Pulmonary artery endothelial cell (primary cell): ENCODE measurements at places on chromosomes 1 and 21. TPM values are rescaled to one million over a fixed set of nuclear protein-coding genes. Genes with fewer than 3 reads are reported as not detected.

The F3 gene
- total RNA-seq: 2.0 and 2.1 TPM in 2 replicates

The BMP8B gene
- 0.07 and 0.21 TPM in 2 replicates for total RNA-seq

GRCh38 chr21:42252325-42252654 is 33.4 kb downstream of the ABCG1 start:
- no peak for DNase-seq

DNA sequence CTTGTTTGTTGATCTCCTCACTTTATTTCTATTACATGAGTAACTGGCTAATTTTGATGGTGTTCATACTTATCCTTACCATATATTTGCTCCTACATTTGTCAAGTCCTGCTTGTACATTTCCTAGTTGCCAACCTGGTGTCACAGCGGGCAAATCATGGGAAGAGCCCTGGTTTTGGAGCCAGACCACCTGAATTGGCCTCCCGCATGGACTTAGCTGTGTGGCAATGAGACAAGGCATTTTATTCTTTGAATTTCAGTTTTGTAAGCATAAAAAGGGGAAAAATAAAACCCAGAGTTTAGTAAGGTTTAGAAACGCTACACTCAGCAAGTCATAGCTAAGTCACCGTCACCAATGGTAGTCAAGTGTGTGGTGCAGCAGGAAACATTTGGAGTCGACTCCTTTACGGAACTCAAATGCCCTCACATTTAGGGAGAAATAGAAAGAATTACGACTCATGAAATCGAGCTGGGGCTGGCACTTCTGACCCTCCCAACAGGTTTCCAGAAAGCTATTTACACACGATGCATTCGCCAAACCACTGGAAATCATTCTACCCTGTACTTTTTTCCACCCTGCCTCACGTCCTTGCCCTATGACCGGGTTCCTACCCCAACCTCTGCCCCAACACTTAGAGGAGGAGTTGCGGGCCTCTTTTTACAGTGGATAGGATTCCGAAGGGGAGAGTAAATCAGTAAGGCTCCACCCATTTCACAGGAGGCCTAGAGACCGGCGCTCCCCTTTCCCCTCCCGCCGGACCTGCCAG is 492 bp upstream of the PGM1 start:
- no peak for DNase-seq

DNA sequence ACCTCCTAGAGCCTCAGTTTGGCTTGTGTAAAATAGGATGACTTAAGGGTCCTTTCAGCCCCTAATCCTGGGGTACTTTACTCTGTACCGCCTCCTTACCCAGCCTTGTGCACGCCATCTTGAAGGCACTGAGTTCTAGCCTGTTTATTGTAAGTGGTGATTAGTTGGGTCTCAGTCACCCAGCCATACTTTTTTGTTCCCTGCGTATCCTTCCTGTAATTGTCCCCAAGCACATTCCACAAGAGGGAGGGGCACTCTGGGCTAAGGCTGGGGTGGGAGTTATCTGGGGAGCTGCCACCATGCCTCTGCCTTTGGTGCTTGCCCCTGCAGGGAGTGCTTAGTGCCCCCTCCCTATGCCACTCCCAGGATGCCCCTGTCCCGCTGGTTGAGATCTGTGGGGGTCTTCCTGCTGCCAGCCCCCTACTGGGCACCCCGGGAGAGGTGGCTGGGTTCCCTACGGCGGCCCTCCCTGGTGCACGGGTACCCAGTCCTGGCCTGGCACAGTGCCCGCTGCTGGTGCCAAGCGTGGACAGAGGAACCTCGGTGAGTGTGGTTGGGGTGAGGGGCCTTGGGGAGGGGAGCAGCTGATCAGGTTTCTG is 856 bp downstream of the FDPS start:
- DNase-seq: no peak

DNA sequence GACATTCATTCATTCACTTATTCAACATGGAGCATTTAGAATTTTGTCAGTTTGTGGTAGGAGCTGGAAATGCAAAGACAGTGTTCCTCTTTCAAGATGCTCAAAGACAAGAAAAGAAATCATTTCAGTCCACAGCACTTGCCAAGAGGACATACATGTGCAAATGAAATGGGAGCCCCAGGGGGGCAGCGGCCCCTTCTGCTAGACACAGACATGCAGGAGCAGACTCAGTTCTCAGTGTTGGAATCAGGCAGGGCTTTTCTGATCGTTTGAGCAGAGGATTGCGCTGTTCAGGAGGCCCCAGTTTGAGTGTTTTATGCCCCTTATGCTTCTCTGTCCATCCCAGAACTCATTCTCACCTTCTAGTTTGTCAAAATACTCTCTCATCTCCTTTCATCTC is 35.6 kb upstream of the VASH2 start:
- DNase-seq: no peak

GRCh38 chr1:206506405-206507283 is 687 bp upstream of the RASSF5 start:
- no peak for DNase-seq

GRCh38 chr1:208172423-208173145 is 71.6 kb downstream of the PLXNA2 start:
- no peak for DNase-seq

DNA sequence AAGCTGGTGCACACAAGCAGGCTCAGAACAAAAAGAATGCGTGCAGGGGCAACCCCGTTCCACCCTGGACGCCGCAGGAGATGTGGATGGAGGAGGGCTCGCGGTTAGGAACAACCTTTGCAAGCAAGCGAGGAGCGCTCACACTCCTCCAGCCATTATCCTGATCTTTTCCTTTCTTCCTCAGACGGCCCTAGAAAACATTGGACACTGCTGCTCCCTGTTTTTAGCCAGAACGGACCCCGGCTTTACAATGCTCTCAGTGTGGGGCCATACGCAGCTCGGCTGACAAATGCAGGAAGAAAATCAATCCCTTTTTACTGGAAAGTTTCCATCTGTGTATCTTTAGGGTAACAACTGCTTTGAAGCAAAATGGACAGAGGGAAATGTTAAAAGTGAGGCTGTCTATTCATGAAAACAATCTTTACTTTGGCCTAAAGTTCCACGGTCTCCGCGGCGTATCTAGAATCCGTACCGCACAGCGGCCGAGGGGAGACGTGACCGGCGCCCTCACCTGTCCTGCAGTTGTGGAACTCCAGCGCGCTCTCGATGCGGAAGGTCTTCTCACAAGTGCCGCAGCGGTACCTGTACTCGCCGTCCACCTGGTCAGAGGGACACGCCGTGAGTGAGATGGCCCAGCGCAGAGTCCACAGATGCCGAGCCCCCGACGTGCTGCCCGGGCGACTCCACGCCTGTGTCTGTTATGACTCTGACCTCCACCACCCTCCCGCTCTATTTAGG is 44.0 kb downstream of the PRDM15 start:
- no peak for DNase-seq

DNA sequence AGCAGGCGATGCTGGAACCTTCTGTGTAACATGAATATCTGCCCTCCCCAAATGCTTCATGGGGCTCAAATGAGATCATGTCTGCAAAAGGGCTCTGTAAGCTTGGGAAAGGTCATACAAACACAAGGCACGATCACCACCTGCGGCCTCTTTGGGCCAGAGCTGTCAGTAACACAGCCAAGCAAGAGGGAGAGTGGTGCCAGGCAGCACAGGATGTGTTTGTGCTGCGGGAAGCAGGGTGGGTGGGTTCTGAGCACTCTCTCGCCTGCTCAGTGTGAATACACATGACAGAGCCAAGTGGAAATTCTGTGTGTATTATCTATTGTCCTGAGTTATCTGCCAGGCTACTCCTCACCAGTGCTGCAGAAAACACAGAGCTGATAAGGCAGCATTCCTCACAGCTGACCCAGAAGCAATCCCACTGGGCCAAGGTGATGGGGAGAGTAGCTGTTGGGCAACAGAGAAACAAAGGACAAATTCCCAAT is 101.2 kb downstream of the LAMC2 start:
- DNase-seq: peak; percentile 59

DNA sequence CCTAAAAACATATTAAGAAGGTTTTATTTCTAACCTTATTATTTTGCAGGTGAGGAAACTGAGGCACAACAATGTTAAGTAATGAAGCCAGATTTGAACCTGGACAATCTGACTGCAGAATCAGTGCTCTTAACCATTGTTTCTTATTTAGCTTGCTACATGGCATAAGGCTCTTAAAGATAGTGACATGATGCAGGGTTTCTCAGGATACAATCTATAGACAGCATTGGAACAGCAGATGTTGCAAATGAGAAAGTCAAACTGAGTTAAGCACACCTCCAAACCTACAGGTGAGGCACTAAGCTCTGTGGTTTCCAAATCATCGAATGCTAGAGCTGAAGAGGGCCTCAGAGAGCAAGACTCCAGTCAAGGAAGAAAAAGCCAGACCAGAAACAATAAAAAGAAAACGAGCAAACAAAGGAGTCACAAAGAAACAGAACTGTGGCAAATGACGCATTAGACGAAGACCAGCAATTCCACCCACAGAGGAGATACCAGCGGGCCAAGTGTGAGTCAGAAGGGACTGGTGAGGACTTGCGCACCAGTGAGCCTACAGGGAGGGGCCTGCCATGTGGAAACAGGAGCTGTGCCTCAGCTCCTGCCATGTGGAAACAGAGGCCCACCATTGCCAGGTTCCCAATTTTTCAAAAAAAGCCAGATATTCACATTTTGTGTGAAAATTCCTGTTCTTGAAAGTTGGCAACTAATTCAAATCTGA is 14.4 kb downstream of the CD58 start:
- DNase-seq: no peak
